ENCODE measurements at places on chromosomes 5 and 9. TPM values are rescaled to one million over a fixed set of nuclear protein-coding genes. Genes with fewer than 3 reads are reported as not detected.

TNFSF8 gene
- total RNA-seq = 5.8 TPM

CER1 gene
- not detected for total RNA-seq

LHFPL2 gene
- 30.1 TPM for total RNA-seq

PAIP1 gene
- 81.6 TPM for total RNA-seq

LRRC19 gene
- total RNA-seq = not detected

NFIL3 gene
- total RNA-seq = 57.8 TPM

GRCh38 chr9:11349187-11349586 is 736.4 kb upstream of the PTPRD start:
- H3K27me3 ChIP-seq = no peaks in the 10 kb centered on the region
- no peak overlapping the region for H3K4me3 ChIP-seq
- no peak for DNase-seq
- no peaks in the 10 kb centered on the region for H3K4me1 ChIP-seq
- H3K27ac ChIP-seq = no peak overlapping the region

GRCh38 chr5:143065185-143065965 is 295.2 kb downstream of the ARHGAP26 start:
- no peaks in the 10 kb centered on the region for H3K27me3 ChIP-seq
- no peak for DNase-seq

DNA sequence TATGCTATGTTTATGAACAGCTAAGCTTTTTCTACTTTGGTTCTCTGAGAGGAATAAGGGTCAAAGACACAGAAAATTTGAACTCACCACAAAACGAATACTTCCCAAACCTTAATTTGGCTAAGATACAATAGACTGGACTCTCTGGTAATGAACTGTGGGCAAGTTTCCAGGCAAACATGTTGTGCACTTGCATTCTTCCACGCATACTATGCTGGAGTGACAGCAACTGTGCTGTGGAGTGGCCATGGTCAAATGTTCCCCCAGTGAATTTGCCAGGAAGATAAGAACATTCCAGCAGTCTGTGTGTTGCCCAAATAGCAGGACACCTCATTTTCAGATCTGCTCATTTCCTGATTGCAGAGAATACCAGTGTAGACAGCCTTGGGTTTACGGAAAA is 275.3 kb upstream of the IL12B start:
- no peaks in the 10 kb centered on the region for H3K36me3 ChIP-seq
- no peak for DNase-seq
- H3K4me1 ChIP-seq = peaks cover 8% of the 10 kb centered on the region
- H3K4me3 ChIP-seq = no peak overlapping the region
- H3K27ac ChIP-seq = peak overlapping the region; percentile 38
- no peaks in the 10 kb centered on the region for H3K27me3 ChIP-seq

- H3K27ac ChIP-seq = no peak overlapping the region
- no peaks in the 10 kb centered on the region for H3K4me1 ChIP-seq
- no peaks in the 10 kb centered on the region for H3K27me3 ChIP-seq
- no peak overlapping the region for H3K4me3 ChIP-seq
- no peaks in the 10 kb centered on the region for H3K36me3 ChIP-seq
- no peak for DNase-seq
Measured at GRCh38 chr9:121399126-121399882, 29.3 kb upstream of the STOM start.

DNA sequence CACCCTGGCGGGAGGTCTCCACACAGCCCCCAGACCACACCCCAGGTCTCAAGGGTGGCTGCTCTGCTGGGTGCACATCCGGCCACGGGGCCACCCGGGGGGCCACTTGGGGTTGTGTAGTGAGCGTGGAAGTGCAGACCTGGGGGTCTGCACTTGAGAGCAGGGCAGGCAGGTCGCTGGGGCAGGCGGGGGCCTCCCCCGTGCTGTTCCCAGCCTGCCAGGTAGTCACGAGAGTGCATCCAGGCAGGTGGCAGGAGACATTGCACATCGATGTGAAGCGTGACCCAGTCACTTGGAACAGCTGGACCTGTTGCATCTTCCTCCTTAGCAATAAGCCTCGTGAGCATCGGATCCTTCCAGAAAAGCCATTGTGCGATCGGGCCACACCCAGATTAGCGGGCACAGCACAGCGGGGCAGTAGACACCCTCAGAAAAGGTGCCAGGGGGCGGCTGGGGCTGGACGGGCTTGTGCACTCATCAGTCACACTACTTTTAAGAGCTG is 4.8 kb upstream of the ENTPD8 start:
- H3K4me3 ChIP-seq = no peak overlapping the region
- no peak overlapping the region for H3K27ac ChIP-seq
- H3K27me3 ChIP-seq = peaks cover 4% of the 10 kb centered on the region
- H3K4me1 ChIP-seq = peaks cover 5% of the 10 kb centered on the region
- DNase-seq = no peak

GRCh38 chr5:151820903-151821302 is 49.1 kb downstream of the G3BP1 start:
- H3K4me1 ChIP-seq = no peaks in the 10 kb centered on the region
- no peaks in the 10 kb centered on the region for H3K36me3 ChIP-seq
- no peaks in the 10 kb centered on the region for H3K27me3 ChIP-seq
- no peak for DNase-seq
- no peak overlapping the region for H3K4me3 ChIP-seq

DNA sequence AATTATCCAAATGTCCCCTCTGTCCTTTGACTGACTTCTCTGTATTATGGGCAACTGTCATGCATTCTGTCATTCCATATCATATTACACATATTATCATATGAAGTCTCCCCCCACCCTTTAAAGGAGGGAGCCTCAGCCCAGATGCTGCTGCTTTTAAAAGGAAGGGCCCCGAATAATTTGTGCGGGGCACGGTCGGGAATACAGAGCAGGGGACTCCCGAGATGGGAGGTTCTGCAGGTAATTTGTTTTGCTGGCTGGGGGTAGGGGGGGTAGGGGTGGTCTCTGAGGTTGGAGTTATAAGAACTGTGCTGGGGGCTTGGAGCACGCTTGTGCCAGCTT is 10.1 kb upstream of the LHX2 start:
- no peak overlapping the region for H3K27ac ChIP-seq
- peaks cover 40% of the 10 kb centered on the region for H3K27me3 ChIP-seq
- H3K4me3 ChIP-seq = no peak overlapping the region
- no peaks in the 10 kb centered on the region for H3K36me3 ChIP-seq
- DNase-seq = no peak
- H3K4me1 ChIP-seq = peaks cover 17% of the 10 kb centered on the region

GRCh38 chr5:124743602-124744169 is 2.8 kb downstream of the ZNF608 start:
- peaks cover 12% of the 10 kb centered on the region for H3K4me1 ChIP-seq
- H3K27me3 ChIP-seq = no peaks in the 10 kb centered on the region
- peak overlapping the region; percentile 85 for H3K27ac ChIP-seq
- peak overlapping the region; percentile 76 for H3K4me3 ChIP-seq
- no peak for DNase-seq

- no peaks in the 10 kb centered on the region for H3K27me3 ChIP-seq
- no peak overlapping the region for H3K4me3 ChIP-seq
- H3K27ac ChIP-seq = no peak overlapping the region
- peaks cover 18% of the 10 kb centered on the region for H3K4me1 ChIP-seq
- DNase-seq = no peak
Measured at GRCh38 chr5:32740651-32741050, 29.5 kb downstream of the NPR3 start.

DNA sequence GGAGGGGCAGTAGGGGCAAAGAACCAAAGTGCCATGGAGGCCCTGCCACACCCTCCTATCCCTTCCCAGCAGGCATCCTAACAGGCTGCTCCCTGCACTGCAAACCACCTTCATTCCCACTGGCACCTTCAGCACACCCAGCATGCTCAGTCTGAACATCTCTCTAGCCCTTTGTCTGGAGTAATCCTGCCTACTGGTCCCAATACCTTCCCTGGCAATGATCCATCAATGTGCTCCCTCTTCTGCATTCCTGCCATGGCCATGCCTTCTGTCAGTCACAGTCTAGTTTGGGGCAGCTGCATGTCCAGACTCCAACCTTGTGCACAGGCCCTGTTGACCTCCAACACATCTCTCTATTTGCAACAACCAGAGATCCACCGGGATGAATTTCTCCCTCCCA is 4.9 kb downstream of the MACROH2A1 start:
- no peak overlapping the region for H3K27ac ChIP-seq
- H3K4me1 ChIP-seq = peaks cover 44% of the 10 kb centered on the region
- H3K36me3 ChIP-seq = peaks cover 3% of the 10 kb centered on the region
- no peak overlapping the region for H3K4me3 ChIP-seq

GRCh38 chr9:69175486-69175885 is 1.4 kb downstream of the TJP2 start:
- no peak for DNase-seq
- peaks cover 26% of the 10 kb centered on the region for H3K4me1 ChIP-seq
- peak overlapping the region; percentile 83 for H3K4me3 ChIP-seq
- H3K36me3 ChIP-seq = no peaks in the 10 kb centered on the region
- H3K27me3 ChIP-seq = no peaks in the 10 kb centered on the region

GRCh38 chr9:137138722-137139467 is at the start of gene GRIN1:
GRIN1 (plus strand) TSS chr9:137139154; CDS start chr9:137139487, 333 bp downstream.
- no peaks in the 10 kb centered on the region for H3K4me1 ChIP-seq
- DNase-seq = no peak
- peaks cover 26% of the 10 kb centered on the region for H3K27me3 ChIP-seq

GRCh38 chr5:18305288-18305924 is 671.1 kb downstream of the TAF11L14 start:
- H3K36me3 ChIP-seq = no peaks in the 10 kb centered on the region
- DNase-seq = no peak
- H3K27me3 ChIP-seq = no peaks in the 10 kb centered on the region
- H3K4me3 ChIP-seq = no peak overlapping the region
- no peak overlapping the region for H3K27ac ChIP-seq

DNA sequence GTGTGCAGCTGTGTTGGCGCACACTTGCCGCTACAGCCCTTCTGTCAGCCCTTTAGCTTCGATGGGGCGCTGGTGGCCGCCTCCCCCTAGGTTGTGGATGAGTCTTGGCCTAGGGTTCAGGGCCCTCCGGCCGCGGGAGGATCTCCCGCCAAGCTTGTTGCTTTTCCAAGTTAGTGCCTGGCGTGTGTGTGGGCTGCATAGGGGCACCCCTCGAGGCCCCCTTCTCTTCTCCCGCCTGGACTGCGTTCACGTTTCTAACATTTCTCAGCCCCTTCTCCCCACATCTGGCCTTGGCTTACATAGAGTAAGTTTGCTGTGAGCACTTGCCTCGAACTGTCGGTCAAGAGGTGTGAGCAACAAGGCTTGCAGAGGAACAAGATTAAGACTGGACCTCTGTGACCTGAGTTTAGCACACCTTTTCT is 413 bp upstream of the OXCT1 start:
- H3K4me3 ChIP-seq = peak overlapping the region; percentile 95
- H3K27ac ChIP-seq = peak overlapping the region; percentile 99
- peaks cover 36% of the 10 kb centered on the region for H3K4me1 ChIP-seq
- H3K27me3 ChIP-seq = no peaks in the 10 kb centered on the region
- no peak for DNase-seq

DNA sequence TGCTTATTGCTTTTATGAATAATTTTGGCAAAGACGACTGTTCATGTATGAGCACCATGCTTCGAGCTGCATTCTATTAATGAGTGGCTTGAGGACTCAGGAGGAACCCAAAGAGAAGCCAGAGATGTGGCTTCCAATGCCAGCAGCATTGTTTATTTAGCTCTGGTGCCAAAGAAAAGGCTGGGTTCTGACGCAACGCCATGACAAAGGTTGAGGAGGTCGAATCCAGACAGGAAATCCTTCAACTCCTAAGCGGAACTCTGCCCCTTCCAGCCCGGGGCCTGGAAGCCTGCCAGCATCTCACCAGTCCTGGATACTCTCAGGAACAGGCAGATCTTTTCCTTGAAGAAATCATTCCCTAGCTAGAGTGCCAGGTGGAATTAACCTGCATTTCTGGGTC is 104.4 kb downstream of the ARHGAP26 start:
- no peaks in the 10 kb centered on the region for H3K27me3 ChIP-seq
- no peak overlapping the region for H3K4me3 ChIP-seq
- H3K27ac ChIP-seq = peak overlapping the region; percentile 43
- H3K36me3 ChIP-seq = no peaks in the 10 kb centered on the region
- DNase-seq = peak; percentile 76

DNA sequence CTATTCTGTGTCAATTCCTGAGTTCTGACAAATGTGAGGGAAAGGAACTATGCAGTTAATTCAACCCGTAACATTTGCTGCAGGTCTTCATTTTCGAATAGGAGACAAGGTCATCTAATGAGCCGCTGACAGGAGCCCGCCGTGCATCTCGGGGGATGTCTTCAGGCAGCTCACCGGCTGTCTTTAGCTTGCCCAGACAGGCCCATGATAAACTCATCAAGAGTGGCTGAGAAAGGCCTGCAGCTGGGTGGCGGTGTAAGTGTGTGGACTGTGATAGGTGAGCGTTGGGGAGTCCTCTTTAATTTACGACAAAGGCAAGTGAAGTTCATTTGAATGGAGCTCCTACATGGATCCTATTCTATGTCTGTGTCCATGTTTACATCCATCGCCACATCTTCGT is 190.5 kb downstream of the ADCY2 start:
- DNase-seq = no peak
- H3K4me1 ChIP-seq = no peaks in the 10 kb centered on the region
- no peaks in the 10 kb centered on the region for H3K36me3 ChIP-seq

DNA sequence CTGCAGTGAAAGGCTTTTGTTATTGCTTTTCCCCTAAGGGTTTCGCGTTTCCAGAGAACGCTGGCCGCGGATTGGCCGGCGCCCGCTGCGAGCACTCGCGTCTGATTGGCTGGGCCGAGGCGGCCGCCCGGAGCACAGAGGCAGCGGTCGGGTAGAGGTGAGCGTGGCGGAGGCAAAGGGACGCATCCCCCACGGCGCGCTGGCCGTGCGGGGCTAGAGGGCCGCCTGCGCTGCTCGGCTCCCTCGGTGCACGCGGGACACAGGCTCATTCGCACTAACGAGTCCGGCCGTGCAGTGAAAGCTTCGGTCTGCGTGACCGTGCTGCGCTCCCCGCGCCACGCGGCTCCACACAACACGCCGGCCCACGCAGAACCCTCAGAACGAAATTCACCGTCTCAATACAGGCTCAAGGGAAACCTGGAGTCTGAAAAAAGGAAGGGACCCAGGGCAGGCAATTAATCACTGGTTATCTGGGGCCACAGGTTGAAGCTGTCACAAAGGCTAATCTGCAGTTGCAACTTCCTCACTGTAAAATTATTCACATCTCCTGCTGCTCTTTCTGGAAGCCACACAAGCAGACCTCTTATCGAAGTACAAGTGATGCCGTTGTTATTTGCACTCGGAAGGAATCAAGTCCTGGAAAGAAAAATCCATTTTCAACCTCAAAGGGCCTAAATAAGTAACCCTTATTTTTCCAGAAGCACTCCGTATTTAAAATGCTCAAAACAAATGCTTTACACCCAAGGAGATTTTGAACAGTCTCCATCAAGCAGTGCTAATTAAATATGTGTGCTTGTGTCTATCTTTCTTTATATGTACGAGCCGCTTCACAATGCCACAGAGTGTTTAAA is 94.6 kb downstream of the ZNF608 start:
- H3K27me3 ChIP-seq = no peaks in the 10 kb centered on the region
- H3K4me3 ChIP-seq = peak overlapping the region; percentile 72
- no peak for DNase-seq
- peak overlapping the region; percentile 1 for H3K27ac ChIP-seq

GRCh38 chr9:3954331-3955304 is 345.2 kb downstream of the GLIS3 start:
- H3K4me3 ChIP-seq = no peak overlapping the region
- H3K27me3 ChIP-seq = no peaks in the 10 kb centered on the region
- no peak for DNase-seq
- H3K4me1 ChIP-seq = peaks cover 35% of the 10 kb centered on the region
- H3K27ac ChIP-seq = peak overlapping the region; percentile 64

All from thoracic aorta (tissue), 2 donors.